ENCODE measurements at places on chromosomes 12 and 14.

DNA sequence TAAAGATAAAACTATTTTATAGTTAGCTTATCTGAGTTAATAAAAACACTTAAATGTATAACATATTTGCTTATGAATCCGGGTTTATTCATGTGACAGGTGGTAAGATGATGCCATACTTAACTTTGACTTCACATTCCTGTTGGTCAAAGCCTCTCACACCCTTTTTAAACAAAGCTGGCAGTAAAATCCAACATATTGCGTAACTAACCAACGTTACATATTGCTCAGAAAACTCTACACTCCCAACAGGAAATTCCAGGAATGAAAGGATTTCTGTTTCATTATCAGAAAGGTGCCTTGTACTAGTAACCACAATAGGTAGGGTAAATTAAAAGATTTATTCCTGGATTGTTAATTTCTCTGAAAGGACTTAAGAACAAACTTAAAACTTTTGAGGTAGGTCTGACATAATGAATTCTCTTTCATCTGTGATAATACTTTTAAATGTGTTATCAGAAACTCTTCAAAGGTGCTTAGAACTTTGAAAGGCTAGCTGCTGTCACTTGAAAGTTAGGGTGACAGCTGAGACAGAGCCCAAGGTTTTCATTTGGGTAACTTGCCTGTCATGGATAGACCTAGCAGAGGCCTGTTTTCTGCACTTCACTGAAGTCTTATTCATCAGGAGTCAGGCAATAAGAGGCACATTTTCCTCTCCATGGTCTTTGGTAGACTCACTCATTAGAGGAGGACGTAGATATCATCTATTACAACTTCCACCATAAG, 23.8 kb upstream of the CATSPERB start:
- DNase-seq = no peak

- DNase-seq = no peak
These were observed 75.5 kb upstream of the RERGL start for GRCh38 chr12:18165422-18165871.

GRCh38 chr12:3882896-3883564, 9.8 kb upstream of the PARP11 start:
- DNase-seq = no peak

DNA sequence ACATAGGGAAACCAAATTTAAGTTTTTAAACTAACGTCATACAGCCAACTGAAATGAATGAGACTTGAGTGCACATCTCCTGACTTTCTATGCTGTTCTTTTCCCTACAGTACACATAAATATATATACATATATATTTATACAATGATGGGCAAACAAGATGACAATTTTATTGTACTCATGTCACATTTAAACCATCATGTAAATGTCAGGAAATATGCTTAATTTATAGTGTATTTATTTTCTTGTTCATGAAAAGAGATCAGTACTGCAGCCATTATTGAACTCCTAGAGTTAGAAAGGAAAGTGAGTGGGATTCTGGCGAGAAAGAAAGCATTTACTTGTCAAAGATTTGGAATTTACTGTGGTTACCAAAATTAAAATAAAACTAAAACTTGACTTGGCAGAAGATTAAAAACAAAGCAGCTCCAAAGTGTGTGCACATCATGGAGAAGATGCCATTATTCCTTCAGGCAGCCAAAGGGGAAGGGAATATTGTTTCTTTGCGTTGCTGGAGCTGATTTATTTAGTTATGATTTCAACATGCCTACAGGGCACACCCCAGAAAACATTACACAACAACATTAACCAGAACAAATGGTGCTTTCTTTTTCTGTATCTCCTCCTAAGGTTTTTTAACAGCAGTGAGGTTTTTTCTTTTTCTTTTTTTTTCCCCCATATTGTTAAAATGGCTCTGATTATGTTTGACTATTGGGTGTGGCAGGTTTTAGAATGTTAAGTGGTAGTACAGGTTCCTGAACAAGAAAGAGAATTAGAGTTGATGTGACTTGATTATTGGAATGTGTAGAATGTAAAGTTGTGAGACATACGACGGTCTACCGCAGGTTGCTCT, 144.6 kb downstream of the RAD51B start:
- no peak for DNase-seq

DNA sequence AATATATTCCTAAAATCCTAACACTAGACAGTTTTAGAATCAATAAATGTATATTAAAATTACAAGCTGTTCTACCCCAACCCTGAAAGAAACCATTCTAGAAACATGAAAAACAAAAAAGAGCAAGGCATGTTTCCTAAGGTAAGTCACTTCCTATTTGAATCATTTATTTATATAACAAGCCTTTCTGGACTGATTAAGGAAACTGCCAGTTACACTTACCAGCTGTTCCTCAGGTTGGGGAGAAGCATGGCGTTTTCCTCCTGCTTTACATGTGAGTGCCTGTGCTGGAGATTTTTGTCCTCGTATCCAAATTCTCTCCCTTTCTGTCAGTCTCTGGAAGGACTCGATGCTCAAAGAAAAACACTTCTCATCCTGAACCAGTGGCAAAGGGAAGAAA, 183.3 kb downstream of the EFCAB11 start:
- no peak for DNase-seq

- DNase-seq = no peak
These were observed 47.9 kb downstream of the WDR20 start for GRCh38 chr14:102187568-102188001.

- DNase-seq = no peak
These were observed 177.7 kb upstream of the LHX5 start for GRCh38 chr12:113649256-113649830.

- DNase-seq = no peak
These were observed 25.5 kb downstream of the CLEC1A start for GRCh38 chr12:10073261-10073660.

GRCh38 chr14:68926236-68926635, 52.9 kb downstream of the ACTN1 start:
- no peak for DNase-seq

DNA sequence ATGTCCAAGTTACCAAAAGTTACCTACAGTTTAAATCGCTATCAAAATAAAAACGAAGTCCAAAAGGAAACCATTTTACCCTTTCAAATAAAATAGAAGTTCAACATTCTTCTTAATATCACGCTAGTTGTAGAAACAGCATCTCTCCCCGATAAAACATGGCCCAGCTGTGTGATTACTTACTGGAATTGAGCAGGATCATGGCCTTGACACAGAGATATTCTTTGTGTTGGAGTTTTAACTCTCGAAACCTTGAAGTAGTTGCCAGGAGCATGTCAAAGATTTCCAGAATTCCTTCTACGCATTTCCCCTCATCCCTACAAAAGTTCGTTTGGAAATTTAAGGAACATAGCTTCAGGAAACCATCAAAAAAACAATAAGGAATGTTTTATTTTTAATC, 44.8 kb downstream of the ESR2 start:
- no peak for DNase-seq

DNA sequence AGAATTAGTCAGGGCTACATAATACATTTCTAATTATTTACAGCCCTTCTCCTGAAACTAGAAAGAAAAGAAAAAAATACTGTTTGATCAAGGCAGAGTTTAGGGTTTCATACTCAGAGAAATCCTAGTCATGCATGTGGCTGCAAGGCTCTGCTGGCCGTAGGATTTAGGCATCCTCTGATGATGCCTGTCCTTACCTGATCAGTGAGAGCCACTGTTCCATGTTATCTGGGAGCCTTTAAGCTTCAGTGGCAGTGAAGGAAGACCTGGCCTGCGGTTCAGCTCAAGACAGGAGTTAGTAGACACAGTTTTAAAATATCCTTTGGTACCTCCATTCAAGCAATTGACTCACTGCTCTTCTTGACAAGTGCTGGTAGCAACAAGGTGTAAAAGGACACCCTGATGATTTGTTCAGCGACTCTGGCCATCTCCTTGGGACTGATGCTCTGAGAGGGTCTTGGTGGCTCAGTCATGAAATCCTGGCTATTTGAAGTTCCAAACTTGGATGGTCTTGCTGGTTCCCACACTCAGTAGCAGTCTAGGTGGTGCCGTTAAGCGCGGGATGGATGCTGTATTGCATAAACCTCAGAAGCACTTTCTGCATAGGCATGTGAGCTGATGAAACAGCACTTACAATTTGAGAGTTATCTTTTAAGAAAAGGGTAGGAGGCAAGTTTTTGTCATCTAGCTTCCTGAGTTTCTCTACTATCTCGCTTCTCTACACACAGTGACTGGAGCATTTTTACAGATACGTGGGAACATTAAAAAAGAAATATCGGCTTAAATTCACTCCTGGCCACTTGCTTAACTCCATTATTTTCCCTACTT, 162.0 kb downstream of the SAMD4A start:
- DNase-seq = no peak

GRCh38 chr14:86310611-86311010, 780.7 kb downstream of the FLRT2 start:
- DNase-seq = no peak

DNA sequence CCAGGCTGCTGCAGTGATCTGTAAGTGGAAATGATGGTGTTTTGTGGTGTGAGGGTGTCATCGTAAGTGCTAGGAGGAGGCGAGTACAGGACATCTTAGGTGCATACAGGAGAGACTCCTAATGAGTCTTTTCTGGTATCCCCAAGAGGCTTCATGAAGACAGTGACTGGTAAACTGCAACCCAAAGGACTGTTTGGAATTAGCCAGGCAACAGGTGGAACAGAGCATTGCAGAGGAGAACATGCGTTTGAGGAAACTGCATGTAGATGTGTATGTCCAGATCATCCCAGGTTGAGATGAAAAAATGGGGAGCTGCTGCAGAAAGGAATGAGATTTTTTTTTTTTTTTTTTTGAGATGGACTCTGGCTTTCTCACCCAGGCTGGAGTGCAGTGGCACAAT, 5.4 kb downstream of the ACAD10 start:
- no peak for DNase-seq

DNA sequence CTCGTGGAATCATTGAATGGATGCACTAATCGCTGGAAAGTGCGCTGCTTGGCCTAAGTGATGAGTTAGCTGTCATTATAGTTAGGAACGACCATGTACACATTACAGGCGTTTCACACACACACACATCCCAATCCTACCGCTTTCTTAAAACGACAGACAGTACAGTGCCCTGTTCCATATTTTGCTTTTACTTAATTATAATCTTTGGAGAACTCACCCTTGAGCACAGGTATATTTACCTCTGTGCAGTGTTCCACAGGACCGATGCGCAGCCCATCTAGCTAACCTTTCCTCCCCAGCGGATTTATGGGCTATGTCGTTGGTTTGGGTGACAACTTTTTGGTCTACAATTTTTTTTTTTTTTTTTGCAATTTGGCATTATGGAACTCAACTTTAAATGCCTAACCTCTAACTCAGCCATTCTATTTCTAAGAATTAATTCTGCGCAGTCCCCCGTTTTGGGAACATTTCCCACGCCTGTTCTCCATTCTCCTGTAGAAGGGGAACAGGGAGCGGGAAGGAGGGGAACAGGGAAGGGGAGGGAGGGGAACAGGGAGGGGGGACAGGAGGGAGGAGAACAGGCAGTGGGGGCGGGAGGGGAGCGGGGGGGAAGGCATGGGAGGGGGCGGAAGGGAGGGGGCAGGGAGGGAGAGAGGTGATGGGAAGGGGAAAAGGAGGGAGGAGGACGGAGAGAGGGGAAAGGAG, 663 bp upstream of the ULK1 start:
- no peak for DNase-seq

DNA sequence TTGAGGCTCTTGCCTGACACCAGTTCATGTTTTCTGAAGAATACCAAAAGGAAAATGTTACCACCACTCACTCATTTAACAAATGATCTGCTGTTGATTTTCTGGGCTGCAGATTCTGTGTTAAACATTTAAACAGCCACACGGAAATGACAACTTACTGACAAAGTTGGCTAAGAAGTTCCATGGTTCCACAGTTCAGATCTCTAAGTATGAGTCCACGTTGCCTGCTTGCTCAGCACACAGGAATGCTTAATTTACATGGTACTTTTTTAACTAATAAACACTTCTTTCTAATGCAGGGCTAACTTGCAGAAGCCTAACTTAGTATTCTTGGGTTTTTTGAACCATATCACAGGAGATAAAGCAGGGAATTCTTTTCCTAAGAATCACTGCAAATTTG, 34.7 kb downstream of the PTGER2 start:
- DNase-seq = no peak

- DNase-seq = no peak
These were observed 62.8 kb upstream of the SLC35F4 start for GRCh38 chr14:57928732-57929131.

DNA sequence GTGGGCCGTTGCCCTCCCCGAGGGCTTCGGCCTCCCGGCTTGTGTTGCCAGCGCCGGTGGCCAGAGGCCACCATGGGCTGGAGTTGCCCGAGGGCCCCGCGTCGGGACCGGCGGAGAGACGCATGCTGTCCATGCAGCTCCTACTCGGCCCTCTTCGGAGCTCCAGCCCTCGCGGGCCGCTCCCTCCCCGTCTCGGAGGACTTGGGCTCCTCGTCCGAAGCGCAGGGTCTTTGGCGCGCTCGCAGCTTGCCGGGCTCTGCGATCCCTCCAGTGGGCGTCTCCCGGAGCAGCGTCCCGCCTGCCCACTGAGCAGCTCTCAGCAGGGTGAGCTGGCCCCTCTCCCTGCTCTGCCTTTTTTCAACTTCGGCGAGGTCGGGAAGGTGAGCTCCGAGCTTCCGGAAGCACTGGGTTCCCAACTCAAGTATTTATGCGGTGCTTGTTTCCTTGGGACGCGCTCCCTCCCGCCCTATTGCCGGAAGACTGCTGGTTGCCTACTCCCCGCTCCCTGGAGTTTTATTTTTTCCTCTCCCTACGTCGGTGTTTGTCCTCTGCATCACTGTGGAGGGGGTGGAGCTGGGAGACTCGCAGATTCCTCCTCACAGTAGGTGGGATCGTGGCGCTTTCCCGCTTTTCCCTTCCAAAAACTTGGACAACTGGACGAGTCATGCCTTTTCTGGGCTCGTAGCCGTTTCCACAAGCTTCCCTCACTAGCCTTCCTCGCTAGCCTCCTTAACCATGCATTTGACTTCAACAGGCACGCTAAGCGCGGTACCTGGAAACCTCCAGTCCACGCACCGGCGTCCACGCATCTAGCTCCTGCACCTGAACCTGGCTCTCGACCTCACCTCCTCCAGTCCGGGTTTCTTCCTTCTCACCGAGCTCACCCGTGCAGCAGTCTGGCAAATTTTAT, at the start of gene AVPR1A:
TSS of gene AVPR1A (minus strand) at position 489 of the 910 bp plus-strand sequence. CDS start at position 124, 365 bp downstream.
- DNase-seq = no peak
